ENCODE measurements at places on chromosomes 2 and 18.

DNA sequence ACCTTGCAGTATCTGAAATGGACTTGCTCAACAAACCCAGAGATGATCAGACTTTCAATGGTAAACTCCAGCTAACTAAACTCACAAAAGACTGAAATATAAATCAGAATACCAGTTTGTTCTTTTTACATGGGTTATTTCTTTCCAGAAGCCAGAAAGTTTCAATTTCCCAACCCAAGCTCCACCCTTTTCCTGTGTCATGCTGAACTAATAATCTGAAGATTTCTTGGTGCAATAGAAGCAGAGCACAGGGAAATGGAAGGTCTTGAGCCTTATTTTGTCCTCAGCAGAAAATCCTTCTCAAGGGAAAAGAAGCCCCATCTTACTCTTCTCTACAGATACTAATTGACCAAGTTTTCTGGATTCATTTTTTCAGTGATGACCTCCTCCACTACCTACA, 93.3 kb upstream of the PAPOLG start:
- DNase-seq = no peak

DNA sequence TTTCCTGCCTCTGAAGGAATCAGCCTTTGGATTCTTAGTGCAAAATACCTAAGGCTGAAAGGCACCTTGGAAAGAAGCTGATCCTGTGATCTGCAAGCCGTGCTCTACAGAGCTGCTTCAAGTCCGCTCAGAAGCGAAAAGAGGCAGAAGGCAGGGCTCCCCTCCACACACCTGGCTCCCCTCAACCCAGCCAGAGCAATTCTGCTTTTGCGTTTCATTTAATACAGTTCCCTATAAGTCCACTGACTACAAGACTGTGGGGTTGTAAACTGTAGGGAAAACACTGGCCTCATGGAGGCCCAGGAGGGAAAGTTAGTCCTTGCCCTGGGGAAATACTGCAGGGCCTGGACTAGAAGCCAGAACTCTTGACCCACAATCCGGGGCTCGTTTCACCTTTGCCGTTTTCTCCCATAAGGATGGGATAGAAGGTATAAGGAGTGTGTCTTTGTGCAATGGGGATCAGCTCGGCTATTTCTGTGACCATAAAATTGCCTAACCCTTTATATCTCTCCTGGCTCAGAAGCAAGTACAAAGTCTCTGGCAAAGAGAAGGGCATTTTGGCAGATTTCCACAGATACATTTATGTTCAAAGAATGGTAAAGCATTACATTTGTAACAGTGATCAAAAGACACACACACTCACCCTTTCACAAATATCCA, 95.8 kb upstream of the TEX51 start:
- no peak for DNase-seq

- DNase-seq = no peak
Measured at GRCh38 chr18:56517196-56517595, 121.2 kb downstream of the TXNL1 start.

DNA sequence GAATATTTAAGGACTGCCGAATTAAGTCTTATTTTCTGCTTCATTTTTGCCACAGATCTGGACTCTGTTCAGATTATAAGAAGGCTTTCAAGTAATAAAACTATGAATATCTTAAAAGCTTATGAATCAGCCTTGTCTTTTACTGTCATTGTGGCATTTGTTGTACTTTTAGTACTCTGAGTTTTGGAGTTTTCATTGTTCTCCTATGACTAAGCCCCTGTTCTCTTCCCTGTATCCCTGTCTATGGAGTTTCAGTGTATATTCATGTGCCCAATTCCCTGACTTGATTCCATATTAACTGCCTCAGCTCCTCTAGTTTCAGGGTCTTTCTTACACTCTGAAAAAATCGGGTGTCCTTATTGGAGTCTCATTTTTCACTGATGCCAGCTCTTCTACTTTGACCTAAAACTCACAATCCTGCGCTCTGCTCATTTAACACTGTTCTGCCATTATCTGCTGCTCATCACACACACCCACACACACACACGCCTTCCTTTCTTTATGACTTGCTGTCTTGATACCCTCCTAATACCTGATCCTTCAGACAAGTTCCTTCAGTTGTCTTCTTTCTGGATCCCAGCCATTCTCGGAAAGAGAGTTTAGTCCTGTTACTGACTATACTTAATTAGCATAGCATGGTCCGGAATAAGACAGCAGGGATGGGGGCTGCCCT, 511.8 kb downstream of the CPS1 start:
- DNase-seq = no peak

- DNase-seq = peak; percentile 32
Measured at GRCh38 chr18:22813648-22814328, 119.3 kb upstream of the RBBP8 start.

DNA sequence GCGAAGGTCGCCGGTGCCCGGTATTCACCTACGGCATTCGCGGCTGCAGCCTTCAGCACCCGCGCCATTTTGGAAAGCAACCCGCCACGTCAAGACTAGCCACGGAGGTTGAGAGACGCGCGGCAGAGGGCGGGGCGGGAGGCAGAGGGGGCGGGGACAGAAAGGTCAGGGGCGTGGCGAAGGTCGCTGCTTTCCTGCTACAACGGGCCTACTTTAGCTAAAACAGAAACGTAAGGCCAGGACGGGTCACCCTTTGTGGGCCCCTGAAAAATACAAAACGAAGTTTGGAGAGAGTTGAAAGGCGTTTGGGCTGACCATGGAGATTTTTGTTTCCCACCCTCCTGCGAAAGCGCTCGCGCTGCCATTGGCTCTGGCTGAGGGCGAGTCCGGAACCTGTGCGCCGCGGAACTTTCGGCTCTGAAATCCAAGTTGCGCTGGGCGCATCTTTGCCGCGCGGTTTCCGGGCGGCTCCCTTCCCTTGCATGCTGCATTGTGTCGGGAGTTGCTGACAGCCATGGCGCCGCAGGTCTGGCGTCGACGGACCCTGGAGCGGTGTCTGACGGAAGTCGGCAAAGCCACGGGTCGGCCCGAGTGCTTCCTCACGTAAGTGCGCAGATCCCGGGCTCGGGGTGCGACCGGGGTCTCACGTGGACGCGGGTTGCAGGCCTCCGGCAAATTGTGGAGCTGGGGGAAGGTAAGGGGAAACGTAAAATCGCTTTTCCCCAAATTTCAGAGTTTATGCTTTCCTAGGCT, at the start of the genes MCEE and MPHOSPH10:
MCEE (minus strand) TSS at position 78 of the 753 bp plus-strand sequence; CDS start at position 68, 10 bp downstream.
MPHOSPH10 (plus strand) TSS at position 483 of the 753 bp plus-strand sequence; CDS start at position 515, 32 bp downstream.
- peak; percentile 95 for DNase-seq

- peak; percentile 92 for DNase-seq
Measured at GRCh38 chr2:219452361-219453317, 18.0 kb downstream of the SPEG start.

- DNase-seq = no peak
Measured at GRCh38 chr18:48621815-48622555, 83.2 kb downstream of the CTIF start.

DNA sequence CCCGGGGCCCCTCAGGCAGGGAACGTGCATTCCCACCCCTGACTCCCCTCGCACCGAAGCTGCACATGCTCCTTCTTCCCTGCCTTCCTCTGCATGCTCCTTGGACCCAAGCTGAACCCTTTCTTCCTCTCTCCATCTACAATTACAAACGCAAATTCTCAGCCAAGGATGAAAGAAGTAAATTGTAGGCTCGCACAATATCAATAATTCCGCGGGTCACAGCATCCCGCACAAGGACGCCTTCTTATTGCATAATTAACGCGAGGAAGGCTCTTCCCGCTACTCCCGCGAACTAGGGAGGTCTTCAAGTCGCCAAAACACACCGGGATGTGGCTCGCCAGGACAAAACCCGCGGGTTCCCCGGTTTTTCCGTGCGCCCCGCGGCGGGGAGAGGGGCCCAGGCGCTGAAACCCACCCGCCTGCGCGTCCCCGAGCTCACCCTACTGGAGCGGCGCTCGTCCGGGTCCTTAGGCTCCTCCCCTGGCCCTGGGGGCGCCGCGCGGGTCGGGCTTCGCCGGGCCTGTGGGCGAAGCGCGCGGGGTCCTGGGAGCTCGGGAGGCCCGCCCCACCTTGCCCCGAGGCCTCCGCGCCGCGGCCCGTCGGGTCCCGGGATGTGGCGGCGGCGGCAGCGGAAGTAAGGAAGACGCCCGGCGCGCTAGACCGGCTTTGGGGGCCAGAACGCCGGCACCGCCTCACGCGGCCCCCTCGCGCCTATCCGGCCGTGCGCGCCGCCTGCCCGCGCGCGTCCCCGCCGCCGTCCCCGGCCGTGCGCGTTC, at the start of gene CHST10:
CHST10 (minus strand) TSS at position 734 of the 776 bp plus-strand sequence. CDS start 10,993 bp downstream, outside the sequence.
- DNase-seq = peak; percentile 30

GRCh38 chr18:65620076-65620696, 130.6 kb upstream of the CDH7 start:
- no peak for DNase-seq

GRCh38 chr2:26298638-26299393, 47.1 kb upstream of the SELENOI start:
- DNase-seq = no peak

DNA sequence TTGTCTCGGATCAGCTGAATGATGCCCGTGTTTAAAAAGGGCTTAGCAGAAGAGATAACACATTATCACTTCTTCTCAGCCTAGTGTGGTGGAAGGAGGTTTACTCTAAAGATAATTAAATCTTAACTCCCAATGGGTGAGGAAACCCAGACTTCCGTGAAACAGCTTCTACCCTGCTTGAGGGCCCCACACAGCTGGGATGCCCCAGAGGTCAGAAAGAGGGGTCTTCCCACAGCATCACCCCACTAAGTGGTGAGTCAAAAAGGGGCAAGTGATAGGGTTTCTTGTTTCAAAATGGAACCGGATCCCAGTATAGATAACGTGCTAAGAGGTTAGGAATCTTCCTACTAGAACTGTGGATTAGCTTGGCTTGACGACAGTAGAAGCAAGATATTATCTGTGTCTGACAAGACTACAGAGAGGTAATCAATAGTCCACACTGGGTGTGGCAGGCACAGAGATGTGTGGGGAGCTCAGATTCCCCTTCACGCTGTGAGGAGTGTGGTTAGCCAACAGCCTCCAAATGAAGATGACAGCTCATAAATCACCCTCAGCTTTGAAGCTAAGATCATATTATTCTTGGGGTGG, 129.6 kb upstream of the COPS8 start:
- no peak for DNase-seq

GRCh38 chr2:225694664-225695063, 295.2 kb downstream of the NYAP2 start:
- DNase-seq = no peak

- no peak for DNase-seq
Measured at GRCh38 chr2:7835693-7836680, 845.9 kb upstream of the ID2 start.

GRCh38 chr2:8654483-8654882, 27.4 kb upstream of the ID2 start:
- DNase-seq = no peak

DNA sequence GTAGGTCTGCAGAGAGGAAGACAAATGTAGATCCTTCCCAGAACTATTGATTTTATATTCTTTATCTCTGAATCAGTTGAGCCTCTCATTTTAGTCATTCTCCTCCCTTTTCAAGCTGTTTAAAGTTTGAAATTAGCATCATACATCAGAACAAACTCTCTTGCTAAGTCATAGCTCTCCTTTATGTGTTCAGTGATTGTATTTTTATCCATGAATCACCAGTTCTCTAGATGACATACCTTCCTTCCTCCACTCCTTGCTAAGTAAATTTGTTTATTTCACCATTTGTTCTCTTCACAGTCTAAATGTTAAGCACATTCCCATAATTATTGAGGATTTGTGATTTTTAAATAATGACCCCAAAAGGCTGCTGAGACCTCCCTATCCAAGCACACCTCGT, 63.5 kb upstream of the RAPGEF4 start:
- no peak for DNase-seq

- no peak for DNase-seq
Measured at GRCh38 chr18:5874336-5874735, 21.0 kb downstream of the TMEM200C start.

DNA sequence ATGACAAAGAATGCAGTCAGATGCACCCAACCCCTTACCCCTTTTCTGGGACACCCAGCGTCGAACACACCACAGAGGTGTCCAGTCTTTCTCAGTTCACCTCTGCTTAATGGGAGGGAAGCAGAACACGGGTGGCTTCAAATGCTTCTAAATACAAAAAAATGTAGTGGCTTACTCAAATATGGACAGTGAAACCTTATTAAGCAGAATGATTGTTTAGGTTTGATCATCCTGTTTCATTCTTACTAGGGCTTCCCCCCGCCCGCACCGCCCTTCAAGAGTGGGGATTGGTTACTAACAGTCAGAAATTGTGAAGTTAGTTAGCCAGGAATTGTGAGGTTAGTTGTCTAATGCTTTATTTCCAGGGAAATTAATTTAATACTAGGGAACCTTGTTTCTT, 21.6 kb downstream of the ATG16L1 start:
- DNase-seq = no peak

GRCh38 chr18:69897397-69898108, 50.1 kb downstream of the CD226 start:
- no peak for DNase-seq

DNA sequence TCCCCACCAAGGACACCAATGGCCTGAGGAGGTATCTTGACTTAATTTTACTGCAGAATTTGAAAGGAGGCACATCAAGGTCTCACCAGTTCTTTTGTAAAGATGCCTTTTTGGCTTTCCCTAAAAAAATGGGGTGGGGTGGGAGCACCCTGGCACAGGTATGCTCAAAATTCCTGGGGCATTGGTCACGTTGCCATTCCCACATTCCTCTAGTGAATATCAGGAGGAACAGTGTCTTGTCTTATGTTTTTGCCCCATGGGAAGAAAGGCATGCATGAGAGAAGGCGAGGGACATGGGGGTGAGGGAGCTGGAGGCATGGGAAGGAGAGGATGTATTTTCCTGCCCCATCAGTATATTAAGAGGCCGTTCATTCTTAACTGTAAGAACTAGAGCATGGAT, 275.3 kb downstream of the CMPK2 start:
- DNase-seq = no peak

- no peak for DNase-seq
Measured at GRCh38 chr2:144431998-144432397, 87.9 kb downstream of the ZEB2 start.

GRCh38 chr18:68925268-68925667, 127.4 kb downstream of the CCDC102B start:
- no peak for DNase-seq

- no peak for DNase-seq
Measured at GRCh38 chr2:23273786-23274185, 111.2 kb upstream of the KLHL29 start.

- no peak for DNase-seq
Measured at GRCh38 chr2:104975851-104976250, 62.0 kb upstream of the MRPS9 start.

GRCh38 chr2:26269571-26270158, 24.9 kb downstream of the HADHB start:
- DNase-seq = no peak

- no peak for DNase-seq
Measured at GRCh38 chr2:231648579-231649174, 56.0 kb downstream of the TEX44 start.

DNA sequence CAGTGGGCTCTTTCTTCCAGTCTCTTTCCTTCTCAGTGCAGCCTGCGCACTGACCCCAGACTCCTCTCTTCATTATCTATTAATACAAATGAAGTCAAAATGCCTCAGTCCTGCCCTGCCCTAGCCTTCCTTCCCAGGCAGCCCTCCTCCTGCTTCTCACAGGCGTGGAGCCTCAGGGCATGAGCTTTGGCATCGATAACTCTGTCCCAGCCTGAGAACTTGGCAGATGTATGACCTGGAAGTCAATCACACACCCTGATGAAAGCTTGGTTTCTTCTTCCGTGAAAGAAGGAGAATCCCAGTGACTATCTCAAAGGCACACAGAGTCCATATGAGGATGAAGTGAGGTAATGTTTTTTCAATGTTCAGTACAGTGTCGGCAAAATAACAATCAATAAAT, 600.7 kb upstream of the ID2 start:
- DNase-seq = no peak

- DNase-seq = no peak
Measured at GRCh38 chr2:219507581-219508443, 6.5 kb upstream of the ASIC4 start.

- DNase-seq = no peak
Measured at GRCh38 chr2:170206805-170207407, 29.0 kb downstream of the MYO3B start.

GRCh38 chr2:118055512-118056164, 32.6 kb upstream of the INSIG2 start:
- no peak for DNase-seq

Measured in amniotic stem cell (primary cell).